ENCODE measurements at places on chromosomes 4 and X. TPM values are rescaled to one million over a fixed set of nuclear protein-coding genes. Genes with fewer than 3 reads are reported as not detected.

Gene EREG
- 1.0 TPM for total RNA-seq

Gene CT83
- total RNA-seq = not detected

Gene NPY2R
- total RNA-seq = not detected

Gene SPANXN4
- total RNA-seq = not detected

Gene ENAM
- not detected for total RNA-seq

Gene CSN1S1
- not detected for total RNA-seq

Gene MAGIX
- 16.1 TPM for total RNA-seq

Gene DCAF8L2
- total RNA-seq = not detected
